Endothelial cell of umbilical vein (primary cell): ENCODE measurements at places on chromosomes 1 and 21. TPM values are rescaled to one million over a fixed set of nuclear protein-coding genes. Genes with fewer than 3 reads are reported as not detected.

- no peaks in the 10 kb centered on the region for H3K27me3 ChIP-seq
- H3K4me3 ChIP-seq, result peak within 1 kb of the TSS; percentile 75
- H3K36me3 ChIP-seq, result no peaks in the 10 kb centered on the region
- H3K27ac ChIP-seq, result peak within 1 kb of the TSS; percentile 83
- peak; percentile 77 for DNase-seq
- H3K4me1 ChIP-seq, result peaks cover 22% of the 10 kb centered on the region
Observed at GRCh38 chr1:58576727-58577653, at the start of gene TACSTD2. TSS of gene TACSTD2 (minus strand) at chr1:58577252. CDS start at chr1:58577156, 96 bp downstream.

DNA sequence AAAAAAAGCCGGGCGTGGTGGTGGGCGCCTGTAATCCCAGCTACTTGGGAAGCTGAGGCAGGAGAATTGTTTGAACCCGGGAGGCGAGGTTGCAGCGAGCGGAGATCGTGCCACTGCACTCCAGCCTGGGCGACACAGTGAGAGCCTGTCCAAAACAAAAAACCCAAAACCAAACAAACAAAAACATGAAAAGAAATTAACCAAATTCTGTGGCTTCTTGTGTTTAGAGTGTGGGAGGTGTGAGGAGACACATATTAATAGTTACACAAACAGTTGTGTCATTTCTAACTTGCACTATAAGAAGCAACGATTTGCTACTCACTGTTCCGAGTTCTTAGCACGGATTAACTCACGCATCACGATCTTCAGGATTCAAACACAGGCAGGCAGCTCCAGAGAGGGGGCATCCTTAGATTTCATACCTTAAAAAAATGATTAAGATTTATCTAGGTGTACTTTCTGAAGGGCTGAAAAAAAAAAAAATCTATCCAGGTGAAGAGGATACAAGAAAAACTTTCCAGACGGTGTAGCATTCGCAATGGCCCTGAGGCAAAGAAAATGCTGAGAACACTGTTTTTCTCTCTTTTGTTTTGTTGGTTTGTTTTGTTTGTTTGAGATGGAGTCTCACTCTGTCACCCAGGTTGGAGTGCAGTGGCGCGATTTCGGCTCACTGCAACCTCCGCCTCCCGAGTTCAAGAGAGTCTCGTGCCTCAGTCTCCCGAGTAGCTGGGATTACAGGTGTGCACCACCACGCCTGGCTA, 713 bp upstream of the HMGCL start:
- H3K36me3 ChIP-seq, result no peaks in the 10 kb centered on the region
- H3K27ac ChIP-seq, result peak overlapping the region; percentile 76
- peak overlapping the region; percentile 99 for H3K4me3 ChIP-seq

DNA sequence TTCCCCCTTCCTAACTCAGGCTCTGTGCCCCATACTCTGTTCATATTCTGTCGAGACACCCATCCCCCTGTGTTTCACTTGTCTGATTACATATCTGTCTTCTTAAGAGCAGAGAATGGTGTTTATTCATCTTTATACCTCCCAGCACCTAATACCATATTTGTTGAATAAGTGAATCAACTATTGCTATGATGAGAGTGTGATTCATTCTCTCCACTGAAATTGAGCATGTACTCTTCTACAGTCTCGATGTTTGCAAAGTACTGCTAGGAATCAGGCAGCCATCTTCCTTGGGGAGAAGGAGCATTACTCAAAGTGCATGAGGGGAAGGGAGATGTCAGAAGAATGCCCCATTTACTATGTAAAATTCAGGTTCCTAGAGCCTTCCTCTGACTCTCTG, 27.0 kb downstream of the TBX15 start:
- no peak overlapping the region for H3K27ac ChIP-seq
- no peak for DNase-seq
- no peak overlapping the region for H3K4me3 ChIP-seq
- H3K27me3 ChIP-seq, result no peaks in the 10 kb centered on the region
- H3K4me1 ChIP-seq, result no peaks in the 10 kb centered on the region
- no peaks in the 10 kb centered on the region for H3K36me3 ChIP-seq

DNA sequence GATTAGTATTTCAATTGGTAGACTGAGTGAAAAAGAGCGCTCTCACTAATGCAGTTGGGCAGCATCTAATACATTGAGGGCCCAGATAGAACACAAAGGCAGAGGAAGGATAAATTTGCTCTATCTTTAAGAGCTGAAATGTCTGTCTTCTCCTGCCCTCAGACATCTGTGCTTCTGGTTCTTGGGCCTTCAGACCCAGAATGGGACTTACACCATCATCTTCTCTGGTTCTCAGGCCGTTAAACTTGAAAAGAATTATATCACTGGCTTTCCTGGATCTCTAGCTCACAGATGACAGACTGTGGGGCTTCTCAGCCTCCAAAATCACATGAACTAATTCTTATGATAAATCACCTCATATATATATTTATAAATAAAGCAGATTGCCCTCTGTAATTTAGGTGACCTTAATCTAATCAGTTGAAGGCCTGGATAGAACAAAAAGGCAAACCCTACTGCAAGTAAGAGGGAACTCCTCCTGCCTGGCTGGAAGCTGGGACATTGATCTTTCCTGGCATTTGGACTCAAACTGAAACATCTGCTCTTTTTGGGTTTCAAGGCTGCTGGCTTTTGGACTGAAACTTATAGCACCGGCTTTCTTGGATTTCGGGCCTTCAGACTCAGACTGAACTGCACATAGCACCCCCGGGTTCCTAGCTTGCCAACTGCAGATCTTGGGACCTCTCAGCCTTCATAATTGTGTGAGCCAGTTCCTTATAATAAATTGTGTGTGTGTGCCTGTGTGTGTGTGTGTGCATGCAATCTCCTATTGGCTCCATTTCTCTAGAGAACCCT, 390.4 kb upstream of the PLXNA2 start:
- H3K36me3 ChIP-seq, result no peaks in the 10 kb centered on the region
- no peak for DNase-seq
- no peaks in the 10 kb centered on the region for H3K4me1 ChIP-seq
- peaks cover 2% of the 10 kb centered on the region for H3K27me3 ChIP-seq

DNA sequence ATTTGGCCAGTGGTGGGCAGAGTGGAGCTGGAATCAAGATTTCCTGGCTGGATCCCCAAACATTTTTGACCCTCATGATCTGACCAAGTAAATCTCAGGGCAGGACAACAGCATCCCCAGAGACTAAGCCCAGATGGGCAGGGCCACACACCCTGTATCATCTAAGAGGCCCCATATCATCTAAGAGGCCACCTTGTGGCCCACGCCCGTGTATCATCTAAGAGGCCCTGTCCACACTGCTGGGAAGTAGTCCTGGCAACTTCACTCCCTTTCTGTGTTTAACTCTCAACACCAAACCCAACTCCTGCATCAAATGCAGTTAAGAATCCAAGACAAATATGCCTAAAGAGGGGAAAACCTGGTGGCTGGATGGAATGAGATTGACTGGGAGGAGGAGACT, 81.6 kb upstream of the SSX2IP start:
- DNase-seq, result no peak
- no peaks in the 10 kb centered on the region for H3K36me3 ChIP-seq
- H3K27me3 ChIP-seq, result peaks cover 2% of the 10 kb centered on the region

DNA sequence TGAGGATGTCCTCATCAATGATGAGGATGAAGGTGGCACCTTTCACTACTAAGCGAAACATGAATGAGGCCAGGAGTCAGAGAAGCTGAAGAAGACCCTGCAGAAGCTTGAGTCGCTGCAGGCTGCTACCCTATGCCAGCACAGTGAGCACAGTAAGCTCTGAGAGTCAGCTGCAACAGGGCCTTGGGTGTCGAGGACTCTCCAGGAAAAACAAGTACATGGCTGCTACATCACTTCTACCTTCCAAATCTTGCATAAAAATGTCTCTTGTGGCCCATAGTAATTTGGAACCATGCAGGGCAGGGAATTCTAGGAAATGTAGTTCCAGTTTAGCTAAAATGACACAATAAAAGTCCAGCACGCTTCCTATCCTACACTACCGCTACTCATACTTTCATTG, 51.5 kb upstream of the KIRREL1 start:
- H3K4me1 ChIP-seq, result no peaks in the 10 kb centered on the region
- H3K27ac ChIP-seq, result no peak overlapping the region
- H3K4me3 ChIP-seq, result no peak overlapping the region
- no peaks in the 10 kb centered on the region for H3K27me3 ChIP-seq
- DNase-seq, result no peak

GRCh38 chr1:185292237-185292636, 24.8 kb downstream of the IVNS1ABP start:
- H3K4me3 ChIP-seq, result no peak overlapping the region
- no peak overlapping the region for H3K27ac ChIP-seq
- H3K36me3 ChIP-seq, result peaks cover 4% of the 10 kb centered on the region
- no peak for DNase-seq
- no peaks in the 10 kb centered on the region for H3K27me3 ChIP-seq

- peak; percentile 89 for DNase-seq
- no peaks in the 10 kb centered on the region for H3K27me3 ChIP-seq
- no peaks in the 10 kb centered on the region for H3K36me3 ChIP-seq
- peak overlapping the region; percentile 89 for H3K27ac ChIP-seq
Observed at GRCh38 chr1:233113009-233113879, 162.8 kb downstream of the NTPCR start.

DNA sequence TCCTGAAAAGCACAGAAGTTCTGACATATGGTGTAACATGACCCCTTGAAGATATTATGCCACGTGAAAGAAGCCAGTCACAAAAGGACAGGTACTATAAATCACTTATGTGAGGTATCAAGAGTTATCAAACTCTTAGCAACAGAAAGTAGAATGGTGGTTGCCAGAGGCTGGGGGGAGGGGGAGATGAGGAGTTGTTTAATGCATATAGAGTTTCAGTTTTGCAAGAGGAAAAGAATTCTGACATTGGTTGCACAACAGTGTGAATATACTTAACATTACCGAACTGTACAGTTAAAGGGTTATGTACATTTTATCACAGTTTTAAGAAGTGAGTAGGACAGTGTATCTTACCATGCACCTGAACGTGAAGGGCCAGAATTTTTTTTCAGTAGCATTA, 80.0 kb downstream of the USP25 start:
- no peak overlapping the region for H3K27ac ChIP-seq
- no peak overlapping the region for H3K4me3 ChIP-seq
- no peak for DNase-seq
- no peaks in the 10 kb centered on the region for H3K27me3 ChIP-seq

DNA sequence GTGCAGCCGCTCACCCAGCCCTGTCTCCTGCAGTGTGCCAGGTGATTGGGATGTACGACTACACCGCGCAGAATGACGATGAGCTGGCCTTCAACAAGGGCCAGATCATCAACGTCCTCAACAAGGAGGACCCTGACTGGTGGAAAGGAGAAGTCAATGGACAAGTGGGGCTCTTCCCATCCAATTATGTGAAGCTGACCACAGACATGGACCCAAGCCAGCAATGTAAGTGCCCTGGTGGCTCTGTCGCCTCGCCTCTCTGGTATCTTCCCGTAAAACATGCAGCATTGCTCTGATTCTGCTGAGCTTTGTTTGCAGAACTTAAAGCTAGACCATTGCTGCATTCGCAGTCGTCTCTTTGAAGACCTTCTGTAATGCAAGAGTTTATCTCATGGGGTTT, 79.2 kb downstream of the ATP5PO start:
- peaks cover 21% of the 10 kb centered on the region for H3K36me3 ChIP-seq
- no peak overlapping the region for H3K27ac ChIP-seq
- no peak for DNase-seq
- no peaks in the 10 kb centered on the region for H3K4me1 ChIP-seq
- no peak overlapping the region for H3K4me3 ChIP-seq
- no peaks in the 10 kb centered on the region for H3K27me3 ChIP-seq

- no peaks in the 10 kb centered on the region for H3K27me3 ChIP-seq
- no peaks in the 10 kb centered on the region for H3K36me3 ChIP-seq
- no peak for DNase-seq
- no peak overlapping the region for H3K27ac ChIP-seq
Observed at GRCh38 chr1:27591622-27592021, 12.3 kb downstream of the AHDC1 start.

DNA sequence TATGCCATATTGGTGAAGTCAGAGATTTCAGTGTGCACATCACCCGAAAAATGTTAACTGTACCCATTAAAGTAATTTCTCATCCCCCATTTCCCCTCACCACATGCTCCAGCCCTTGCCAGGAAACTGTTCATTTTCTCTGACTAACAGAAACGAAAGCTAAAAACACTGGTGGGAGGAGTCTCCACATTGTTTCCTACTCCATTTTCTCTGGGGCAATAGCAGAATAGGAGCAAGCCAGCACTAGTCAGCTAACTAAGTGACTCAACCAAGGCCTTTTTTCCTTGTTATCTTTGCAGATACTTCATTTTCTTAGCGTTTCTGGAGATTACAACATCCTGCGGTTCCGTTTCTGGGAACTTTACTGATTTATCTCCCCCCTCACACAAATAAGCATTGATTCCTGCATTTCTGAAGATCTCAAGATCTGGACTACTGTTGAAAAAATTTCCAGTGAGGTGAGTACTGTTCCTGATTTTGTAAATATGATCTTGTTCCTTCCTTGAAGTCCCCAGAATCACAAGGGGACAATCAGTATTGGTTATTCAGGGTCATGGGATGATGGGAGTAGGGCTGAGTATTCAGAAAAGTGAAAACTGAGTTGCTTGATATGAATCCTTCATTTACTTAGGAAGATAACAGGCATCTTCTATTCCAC, at the start of gene IFI16:
TSS of gene IFI16 (plus strand) at position 204 of the 658 bp plus-strand sequence. CDS start 4,774 bp downstream, outside the sequence.
- H3K27ac ChIP-seq, result peak within 1 kb of the TSS; percentile 86
- peak; percentile 96 for DNase-seq
- no peaks in the 10 kb centered on the region for H3K36me3 ChIP-seq
- peak within 1 kb of the TSS; percentile 99 for H3K4me3 ChIP-seq
- H3K27me3 ChIP-seq, result no peaks in the 10 kb centered on the region

DNA sequence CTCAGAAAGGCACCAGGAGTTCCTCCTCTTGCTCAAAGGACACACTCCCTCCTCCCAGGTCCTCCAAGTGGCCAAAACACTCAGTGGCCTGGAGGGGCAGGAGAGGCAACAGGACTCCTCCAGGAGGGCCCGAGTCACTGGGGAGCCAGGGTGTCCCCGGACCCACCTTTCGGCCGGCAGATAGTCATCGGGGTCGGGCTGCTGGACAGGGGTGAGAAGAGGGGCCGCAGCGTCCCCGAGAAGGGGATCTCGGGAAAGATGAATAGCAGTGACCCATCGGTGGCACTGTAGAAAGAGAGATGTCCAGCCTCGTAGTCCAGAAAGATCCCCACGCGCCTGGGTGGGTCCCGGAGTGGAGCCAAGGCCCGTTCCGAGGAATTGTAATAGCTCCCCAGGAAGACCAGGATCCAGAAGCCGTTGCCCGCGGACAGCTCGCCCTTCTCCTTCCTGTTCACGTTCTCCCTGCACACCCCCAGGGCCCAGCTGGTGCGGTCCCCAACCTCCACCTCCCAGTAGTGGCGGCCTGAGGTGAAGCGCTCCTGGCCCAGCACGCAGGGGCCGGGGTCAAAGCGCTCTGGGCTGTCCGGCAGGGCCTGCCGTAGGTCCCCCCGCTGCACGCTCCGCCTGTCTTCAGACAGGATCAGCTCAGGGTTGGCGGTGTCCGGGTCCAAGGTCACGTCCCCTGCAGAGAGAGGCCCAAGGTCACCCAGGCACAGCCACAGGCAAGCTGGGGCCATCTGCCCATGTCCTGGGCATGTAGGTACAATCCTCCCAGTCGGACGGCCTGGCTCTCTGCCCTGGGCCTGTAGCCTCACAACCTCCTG, 11.9 kb downstream of the TRIM11 start:
- H3K4me3 ChIP-seq, result no peak overlapping the region
- peaks cover 5% of the 10 kb centered on the region for H3K4me1 ChIP-seq
- no peaks in the 10 kb centered on the region for H3K27me3 ChIP-seq
- peaks cover 2% of the 10 kb centered on the region for H3K36me3 ChIP-seq
- DNase-seq, result no peak
- no peak overlapping the region for H3K27ac ChIP-seq

Gene FMO4
- 0.16 and 0.33 TPM in 2 replicates for total RNA-seq

Gene NPHS2
- not detected in 2 replicates for total RNA-seq

Gene AMPD1
- not detected in 2 replicates for total RNA-seq

Gene GBP5
- 0.31 TPM in 1 of 2 replicates, not detected in the other for total RNA-seq

Gene CR1
- total RNA-seq, result not detected in 2 replicates

Gene ZNF648
- not detected in 2 replicates for total RNA-seq
